Lower leg skin (tissue), 4 donors: ENCODE measurements at places on chromosomes 1 and 21.

DNA sequence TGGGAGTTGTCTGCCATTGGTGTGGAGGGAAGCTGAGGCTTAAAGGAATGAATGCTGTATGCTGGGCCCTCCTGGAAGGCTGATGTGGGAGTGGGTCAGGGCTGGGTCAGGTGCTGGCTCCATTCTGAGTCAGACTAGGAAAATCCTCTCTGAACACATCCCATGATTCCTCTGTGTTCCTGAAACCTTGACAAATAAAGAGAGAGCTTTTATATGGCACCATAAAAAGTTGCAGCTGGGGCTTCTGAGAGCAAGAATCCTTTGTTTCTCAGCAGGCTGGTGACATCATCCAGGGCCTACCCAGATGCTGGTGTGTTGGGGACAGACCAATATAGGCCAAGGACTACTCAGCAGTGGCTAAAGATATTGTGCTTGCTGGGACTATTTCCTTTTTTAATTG lies 27.8 kb upstream of the NFASC start:
- DNase-seq, result no peak

DNA sequence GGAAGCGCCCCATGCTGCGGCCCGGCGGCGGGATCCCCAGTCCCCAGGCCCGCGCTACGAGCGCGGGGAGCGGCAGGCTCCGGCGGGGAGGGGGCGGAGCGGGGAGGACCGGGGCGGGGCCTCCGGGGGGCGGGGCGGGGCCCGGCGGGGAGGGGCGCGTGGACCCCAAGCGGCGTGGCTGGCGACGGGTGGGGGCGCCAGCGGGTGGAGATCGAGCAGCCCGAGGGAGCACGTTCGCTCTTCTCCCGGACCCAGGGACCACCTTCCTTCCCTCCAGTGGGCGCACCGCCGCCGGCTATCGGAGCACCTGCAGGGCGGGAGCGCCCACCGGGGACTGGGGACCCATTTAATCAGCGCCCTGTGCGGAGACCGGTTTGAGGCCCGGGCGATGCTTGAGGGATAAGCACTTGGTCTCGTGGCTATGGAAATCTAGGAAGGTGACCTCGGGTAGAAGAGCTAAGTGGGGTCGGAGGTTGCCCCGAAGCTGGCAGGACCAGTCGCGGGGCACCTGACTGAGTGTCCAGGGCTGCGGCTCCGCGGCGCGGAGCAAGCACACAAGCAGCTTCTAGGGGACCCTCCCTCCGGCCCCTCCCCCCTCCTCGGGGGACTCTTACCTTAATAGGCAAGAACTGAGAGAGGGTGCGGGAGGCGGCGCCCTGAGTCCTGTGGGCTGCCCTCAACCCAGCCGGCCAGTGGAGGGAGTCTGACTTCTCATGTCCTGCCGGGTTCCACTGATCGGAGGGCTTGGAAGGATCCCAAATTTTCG lies at the start of gene TSPAN2:
TSPAN2 (minus strand) TSS at position 84 of the 766 bp plus-strand sequence; CDS start at position 13, 71 bp downstream.
- peak; percentile 35 for DNase-seq

GRCh38 chr1:161020509-161021164 lies at the start of gene F11R:
F11R (minus strand) TSS chr1:161021152; CDS start chr1:161021073, 79 bp downstream.
- DNase-seq, result peak; percentile 91

DNA sequence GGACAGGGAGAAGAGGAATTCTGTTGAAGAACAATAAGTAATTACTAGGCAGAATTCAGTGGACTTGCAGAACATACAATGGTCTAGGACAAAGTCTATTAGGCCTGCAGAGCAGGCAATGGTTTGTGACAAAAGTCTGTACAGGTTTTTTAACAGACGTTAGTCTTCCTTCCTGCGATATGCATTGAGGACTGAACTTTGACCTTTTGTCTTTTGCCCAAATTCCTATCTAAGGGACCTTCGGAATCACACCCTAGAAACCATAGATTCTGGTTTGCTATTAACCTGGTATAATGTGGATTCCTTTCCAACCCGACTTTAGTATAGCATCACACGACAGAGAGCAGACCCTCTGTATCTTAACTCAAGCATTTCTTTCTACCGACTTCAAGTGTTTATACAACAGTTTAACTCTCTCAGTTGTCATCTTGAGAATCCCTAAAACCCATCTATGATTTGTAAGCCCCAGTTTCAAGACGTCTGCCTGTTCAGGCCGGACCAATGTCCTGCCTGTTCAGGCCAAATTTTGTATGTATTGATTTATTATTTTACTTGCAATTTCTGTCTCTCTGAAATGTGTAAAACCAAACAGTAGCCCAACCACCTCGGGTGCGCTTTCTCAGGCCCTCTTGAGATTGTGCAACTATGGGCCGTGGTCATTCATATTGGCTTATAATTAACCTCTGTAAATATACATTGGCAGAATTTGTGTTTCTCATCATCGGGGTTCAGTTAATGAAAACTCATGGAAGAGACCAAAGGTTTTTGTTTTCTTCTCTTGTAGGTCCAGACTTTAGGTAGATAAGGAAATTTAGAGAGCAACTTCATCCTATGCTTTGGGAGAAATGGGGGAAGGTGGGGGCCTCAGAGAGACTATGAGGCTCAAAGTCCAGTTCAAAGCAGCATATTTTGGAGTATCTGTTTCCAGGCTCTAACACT lies 76.9 kb upstream of the TNFSF18 start:
- no peak for DNase-seq

DNA sequence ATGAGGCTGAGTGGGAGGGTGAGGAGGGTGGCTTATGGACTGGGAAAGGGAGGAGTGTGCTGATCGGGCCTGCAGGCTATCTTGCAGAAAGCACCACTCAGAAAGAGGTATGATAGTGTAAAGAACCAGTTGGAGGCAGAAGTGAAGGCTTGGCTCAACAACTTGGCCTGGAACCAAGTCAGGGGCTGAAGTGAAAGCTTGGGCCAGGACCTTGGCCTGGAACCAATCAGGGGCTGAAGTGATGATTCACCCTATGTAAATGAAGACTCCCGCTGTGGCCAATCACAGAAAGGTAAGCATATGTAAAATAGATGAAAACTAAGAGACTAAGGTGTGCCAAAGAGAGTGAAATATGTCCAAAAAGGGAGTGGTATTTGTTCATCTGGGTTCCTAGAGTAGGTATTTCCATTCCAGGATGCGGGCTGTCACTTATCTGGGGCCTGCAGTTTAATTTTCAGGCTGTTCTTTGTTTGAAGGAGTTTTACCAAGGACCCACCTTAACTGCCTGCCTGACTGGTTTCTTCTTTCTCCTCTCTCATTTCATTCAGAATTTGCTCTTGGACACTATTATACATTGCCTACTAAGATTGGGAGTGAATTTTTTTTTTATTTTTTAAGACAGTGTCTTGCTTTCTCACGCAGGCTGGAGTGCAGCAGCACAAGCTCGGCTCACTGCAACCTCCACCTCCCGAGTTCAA lies 5.1 kb upstream of the RFX5 start:
- no peak for DNase-seq
